ENCODE measurements at places on chromosomes 13 and 19.

DNA sequence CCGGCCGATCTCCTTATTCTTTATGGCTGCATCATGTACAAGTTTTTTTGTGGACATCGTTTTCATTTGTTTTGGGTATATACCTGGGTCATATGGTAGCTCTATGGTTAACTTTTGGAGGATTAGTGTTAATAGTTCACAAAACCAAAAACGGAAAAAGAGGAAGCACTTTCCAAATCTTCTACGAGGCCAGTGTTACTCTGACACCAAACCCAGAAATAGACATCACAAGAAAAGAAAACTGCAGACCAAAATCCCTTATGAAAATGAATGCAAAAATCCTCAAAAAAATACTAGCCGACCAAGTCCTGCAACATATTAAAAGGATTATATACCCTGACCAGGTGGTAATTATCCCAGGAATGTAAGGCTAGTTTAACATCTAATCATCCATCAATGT is 29.8 kb downstream of the ADGRE2 start:
- DNase-seq = no peak

- no peak for DNase-seq
These were observed 2.5 kb upstream of the PLEKHF1 start for GRCh38 chr19:29662604-29663404.

- no peak for DNase-seq
These were observed 6.0 kb upstream of the TNFSF11 start for GRCh38 chr13:42567906-42568305.

- DNase-seq = no peak
These were observed 10.3 kb upstream of the MEDAG start for GRCh38 chr13:30895773-30896172.

DNA sequence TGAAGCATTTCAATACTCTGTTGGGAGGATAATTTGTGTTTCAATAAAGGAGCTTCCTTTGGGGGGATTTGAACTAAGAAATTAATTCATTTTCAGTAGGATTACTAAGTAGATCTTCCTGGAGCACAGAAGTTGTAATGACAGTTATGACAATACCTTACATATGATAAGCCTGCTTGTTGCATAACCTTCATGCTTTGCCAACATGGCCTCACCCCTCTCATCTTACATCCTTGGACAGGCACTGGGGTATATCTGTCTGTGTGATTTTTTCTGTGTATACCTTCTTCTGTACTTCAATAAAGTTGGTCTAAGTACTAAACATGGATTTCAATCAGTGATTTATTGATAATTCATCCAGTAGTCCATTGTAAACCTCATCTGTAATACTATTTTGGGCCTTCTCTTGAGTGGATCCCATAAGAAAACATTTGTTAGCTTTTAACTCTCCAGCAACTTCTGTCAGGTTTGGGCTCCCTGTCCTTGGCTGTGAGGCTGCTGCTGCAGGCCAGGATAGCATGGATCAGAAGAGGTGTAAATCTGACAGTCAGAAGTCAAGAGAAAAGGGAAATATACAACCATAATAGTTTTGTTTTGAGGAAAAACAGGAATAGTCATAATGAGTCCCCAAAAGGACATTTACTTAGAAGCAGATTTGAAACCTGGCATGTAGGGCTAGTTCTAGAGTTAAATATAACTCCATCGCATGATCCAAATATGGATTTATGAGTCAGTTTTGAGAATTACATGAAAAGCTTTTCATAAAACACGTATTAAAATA is 422.2 kb downstream of the KLF5 start:
- DNase-seq = no peak

- no peak for DNase-seq
These were observed 256 bp downstream of the MICOS13 start for GRCh38 chr19:5680084-5680436.

- DNase-seq = peak; percentile 16
These were observed 202.3 kb upstream of the KLHL1 start for GRCh38 chr13:70310396-70311119.

- DNase-seq = no peak
These were observed 2.3 kb downstream of the ADGRE2 start for GRCh38 chr19:14775869-14776586.

GRCh38 chr13:80386002-80386401 is 45.1 kb upstream of the SPRY2 start:
- DNase-seq = no peak

DNA sequence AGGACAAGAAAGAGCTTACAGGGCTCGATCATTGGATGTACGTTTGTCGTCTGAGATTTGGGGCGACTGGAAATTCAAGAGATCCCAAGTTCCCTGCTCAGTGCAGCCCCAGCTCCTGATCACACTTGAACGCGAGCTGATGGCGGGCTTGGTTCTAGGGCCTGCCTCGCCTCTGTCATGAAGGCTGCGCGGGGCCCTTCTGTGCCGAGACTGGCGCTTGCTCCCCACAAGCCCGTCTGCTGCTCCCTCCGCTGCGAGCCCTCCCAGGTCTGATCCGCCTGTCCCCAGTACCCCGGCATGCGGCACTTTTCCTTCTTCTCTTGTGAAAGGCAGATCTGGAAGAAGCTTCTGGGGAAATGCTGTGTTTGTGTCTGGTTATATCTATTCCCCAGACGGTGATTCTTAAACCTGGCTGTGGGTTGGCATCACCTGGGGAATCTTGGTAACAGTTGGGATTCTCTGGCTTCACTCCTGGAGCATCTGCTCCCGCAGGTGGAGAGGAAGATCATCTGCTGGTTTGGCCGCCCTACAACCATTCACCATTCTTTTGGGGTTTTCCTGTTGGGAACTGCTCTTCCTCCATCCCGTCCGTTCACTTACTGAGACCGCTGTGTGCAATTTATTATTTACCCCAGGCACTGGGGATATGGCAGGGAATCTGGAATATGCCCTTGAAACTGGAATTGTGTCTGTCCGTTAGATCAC is 43.6 kb downstream of the SIPA1L3 start:
- DNase-seq = no peak

GRCh38 chr13:97194479-97194878 is 27.7 kb upstream of the MBNL2 start:
- DNase-seq = no peak

GRCh38 chr19:18796239-18796638 is 5.1 kb upstream of the COMP start:
- DNase-seq = no peak

GRCh38 chr13:53513226-53513625 is 484.6 kb downstream of the OLFM4 start:
- DNase-seq = no peak

DNA sequence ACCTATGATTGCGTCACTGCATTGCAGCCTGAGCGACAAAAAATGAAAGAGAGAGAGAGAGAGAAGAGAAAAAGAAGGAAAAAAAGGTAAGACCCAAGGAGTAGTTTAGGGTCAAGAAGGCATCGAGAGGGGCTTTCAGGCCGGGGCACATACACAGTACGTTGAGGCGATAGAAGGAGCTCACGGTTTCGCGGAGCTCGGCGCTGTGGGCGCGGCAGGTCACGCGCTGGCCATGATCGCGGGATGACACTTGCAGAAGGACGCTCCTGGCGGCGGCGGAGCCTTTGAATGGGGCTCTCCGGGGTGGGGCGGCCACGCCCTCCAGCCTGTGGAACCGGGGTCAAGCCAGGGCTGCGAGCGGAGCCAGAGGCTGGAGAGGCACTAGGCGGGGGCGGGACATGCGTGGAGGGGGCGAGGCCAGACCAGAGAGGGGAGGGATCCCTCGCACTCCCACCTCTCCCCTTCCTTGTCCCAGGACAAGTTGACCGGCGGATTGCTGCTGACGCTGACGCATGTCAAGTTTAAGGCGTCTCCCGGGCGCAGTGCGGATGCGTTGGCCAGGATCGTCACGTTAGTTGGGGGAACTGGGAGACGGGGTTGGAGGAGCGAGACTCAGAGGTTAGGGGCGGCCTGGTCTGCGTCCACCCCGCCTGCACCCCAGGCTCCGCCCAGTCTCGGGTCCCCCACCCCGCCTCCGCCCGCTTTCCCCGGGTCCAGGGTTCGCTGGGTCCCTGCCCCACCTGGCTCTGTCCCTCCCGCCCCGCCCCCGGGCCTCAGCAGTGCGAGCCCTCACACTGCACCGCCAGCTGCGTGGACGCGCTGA is 6.9 kb downstream of the NPHS1 start:
- no peak for DNase-seq

DNA sequence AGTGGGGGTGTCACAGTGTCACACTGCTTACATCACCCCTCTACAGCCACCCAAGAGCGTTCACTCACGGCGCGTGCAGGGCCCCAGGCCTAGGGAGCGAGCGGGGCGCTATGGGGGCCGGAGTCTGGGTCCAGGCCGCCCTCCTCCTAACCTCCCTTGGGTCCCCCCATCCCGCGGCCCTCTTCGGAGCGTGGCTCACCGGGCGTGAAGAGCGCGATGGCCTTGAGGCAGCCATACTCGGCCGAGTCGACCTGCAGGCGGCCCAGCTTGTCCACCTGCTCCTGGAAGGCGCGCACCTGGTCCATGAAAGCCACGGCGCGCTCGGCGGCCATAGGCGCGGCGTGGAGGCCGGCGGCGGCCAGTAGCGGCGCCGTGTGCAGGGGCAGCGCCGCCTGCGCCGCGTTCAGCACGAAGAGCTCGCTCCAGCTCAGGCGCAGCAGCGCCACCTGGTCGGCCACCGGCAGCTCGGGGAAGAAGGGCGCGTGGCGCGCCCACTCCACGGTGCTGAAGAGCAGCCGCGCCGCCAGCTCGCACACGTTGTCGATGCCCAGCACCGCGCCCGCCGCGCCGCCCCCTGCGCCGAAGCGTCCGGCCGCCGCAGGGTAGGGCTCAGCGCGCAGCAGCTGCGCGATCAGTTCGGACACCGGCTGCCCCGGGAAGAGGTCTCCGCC is 9.4 kb downstream of the OCEL1 start:
- DNase-seq = no peak
